ENCODE measurements at places on chromosomes 6 and 20. TPM values are rescaled to one million over a fixed set of nuclear protein-coding genes. Genes with fewer than 3 reads are reported as not detected.

GRCh38 chr20:3846378-3846739 is 275 bp upstream of the MAVS start:
- no peak for DNase-seq

GRCh38 chr6:131683479-131683878 is 17.7 kb downstream of the OR2A4 start:
- no peak for DNase-seq

- no peak for DNase-seq
Observed at GRCh38 chr6:138484018-138484731, 15.1 kb downstream of the NHSL1 start.

DNA sequence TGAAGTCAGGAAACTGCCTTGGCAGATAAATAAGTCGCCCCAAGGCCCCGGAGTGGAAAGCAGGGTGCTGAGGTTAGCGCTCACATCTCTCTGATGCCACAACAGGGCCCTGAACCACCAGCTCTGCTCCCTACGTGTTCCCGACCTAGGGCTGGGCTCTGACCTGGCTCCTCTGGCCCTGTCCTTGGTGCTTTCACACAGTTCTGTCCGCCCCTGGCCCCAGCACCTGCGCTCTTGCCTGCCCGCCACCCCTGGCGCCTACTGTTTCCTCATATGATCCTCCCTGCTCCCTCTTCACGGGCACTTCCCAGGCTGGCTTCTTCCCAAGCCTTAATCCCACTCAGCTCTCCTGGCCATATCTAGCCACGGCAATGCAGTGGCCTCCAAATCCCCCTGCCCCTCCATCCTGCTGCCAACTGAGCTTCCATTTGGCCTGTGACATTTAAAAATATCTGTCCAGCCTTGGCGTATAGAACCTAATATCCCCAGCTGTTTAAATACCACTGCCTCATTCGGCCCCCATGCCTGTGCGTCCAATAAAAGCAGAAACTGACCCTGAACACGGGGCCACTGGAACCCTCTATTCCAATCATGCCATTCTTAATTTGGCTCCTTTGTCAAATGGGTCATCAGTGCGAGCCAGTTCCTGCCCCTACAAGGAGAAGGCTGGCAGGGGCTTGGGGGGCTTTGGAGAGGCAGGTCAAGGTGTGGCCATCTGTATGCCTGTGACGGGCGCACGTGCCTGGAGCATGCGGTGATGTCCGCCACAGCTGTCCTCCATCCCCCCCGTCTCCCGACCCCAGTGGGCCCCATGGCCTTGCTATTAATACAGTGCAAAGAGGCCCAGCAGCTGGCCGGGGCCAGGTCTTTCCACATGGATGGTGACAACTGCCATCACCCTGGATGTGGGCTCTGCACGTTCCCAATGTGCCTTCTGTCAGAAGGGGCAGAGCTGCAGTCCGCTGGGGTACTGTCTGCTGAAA is 27.7 kb downstream of the GNAS-AS1 start:
- no peak for DNase-seq

Gene NKAPL
- total RNA-seq = not detected
